Femur (tissue), 1 donor: ENCODE measurements at places on chromosomes 6 and 20.

- DNase-seq = no peak
These were observed 28.5 kb upstream of the SNRPB2 start for GRCh38 chr20:16701296-16701695.

GRCh38 chr6:16909658-16910360, 148.5 kb upstream of the ATXN1 start:
- DNase-seq = no peak

DNA sequence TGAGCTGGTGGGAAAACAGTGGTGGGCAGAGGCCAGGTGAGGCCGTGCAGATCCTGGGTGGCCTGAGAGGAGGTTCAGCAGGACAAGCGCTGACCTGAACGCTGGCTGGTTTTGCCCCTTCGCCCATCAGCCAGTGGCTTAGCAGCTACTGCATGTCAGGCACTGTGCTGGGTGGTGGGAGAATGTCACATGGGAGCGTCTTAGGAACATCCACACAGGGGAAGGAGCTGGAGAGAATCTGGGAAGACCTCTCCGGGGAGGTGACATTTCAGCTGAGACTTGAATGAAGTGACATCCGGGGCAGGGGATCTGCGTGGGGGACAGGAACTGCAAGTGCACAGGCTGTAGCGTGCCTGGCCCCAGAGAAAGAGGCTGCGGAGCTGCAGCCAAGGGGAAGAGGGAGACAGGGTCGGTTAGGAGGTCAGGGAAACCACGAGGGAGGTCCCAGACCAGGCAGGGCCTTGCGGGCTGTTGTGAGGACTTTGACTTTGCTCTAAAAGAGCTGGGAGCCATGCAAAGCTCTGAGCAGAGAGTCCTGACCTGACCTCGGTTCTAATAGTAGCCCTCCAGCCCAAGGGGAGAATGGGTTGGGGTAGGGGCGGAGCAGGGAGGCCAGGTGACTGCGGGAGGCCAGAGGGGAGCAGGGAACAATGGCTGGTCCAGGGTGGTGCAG, 156.8 kb upstream of the PTPN1 start:
- DNase-seq = no peak

DNA sequence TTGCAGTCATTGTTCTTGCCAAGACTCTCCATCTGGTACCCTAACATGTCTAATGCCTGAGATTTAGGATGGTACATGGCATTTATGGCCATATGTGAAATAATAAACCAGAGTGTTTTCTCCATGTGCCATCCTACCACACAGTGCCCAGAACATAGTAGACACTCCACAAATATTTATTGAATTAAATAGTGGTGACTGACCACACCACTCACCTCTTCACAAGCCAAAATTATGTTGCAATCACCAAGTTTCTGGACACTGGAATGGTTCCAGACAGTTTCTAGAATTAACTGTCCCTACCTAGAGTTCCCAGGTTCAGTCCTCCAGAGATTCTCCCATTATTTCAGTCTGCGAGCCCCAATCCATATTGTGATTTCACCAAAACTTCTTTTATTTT, 427.3 kb downstream of the KIF16B start:
- no peak for DNase-seq
